ENCODE measurements at places on chromosomes 4 and X. TPM values are rescaled to one million over a fixed set of nuclear protein-coding genes. Genes with fewer than 3 reads are reported as not detected.

Gene FAM53A
- total RNA-seq: 13.8 TPM

DNA sequence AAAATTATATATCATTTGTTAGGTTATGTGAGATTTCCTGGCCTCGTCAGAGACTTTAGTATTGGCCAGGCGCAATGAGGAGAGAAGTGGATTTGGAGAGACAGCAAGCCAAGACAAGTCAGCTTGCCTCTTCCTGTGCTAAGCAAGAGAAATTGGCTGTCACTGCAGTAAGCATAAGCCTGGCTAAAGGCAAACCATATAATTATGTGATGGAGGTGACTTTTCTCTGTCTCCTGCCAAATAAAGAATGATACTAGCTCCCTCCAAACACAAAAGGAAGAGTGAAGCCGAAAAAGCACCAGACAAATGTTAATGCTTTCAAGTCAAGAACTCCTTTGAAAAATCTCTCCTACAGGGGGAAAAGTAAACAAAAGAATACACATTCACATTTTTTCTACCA lies 2246.0 kb downstream of the ARAP2 start:
- no peak for DNase-seq
- no peaks in the 10 kb centered on the region for H3K4me1 ChIP-seq
- H3K27me3 ChIP-seq: no peaks in the 10 kb centered on the region
- H3K36me3 ChIP-seq: no peaks in the 10 kb centered on the region

- no peaks in the 10 kb centered on the region for H3K36me3 ChIP-seq
- H3K4me3 ChIP-seq: no peak overlapping the region
- H3K27ac ChIP-seq: no peak overlapping the region
- H3K27me3 ChIP-seq: no peaks in the 10 kb centered on the region
- DNase-seq: no peak
Measured at GRCh38 chrX:152070144-152070543, 68.2 kb downstream of the MAGEA10 start.

Gene CCDC110
- total RNA-seq: 1.2 TPM

DNA sequence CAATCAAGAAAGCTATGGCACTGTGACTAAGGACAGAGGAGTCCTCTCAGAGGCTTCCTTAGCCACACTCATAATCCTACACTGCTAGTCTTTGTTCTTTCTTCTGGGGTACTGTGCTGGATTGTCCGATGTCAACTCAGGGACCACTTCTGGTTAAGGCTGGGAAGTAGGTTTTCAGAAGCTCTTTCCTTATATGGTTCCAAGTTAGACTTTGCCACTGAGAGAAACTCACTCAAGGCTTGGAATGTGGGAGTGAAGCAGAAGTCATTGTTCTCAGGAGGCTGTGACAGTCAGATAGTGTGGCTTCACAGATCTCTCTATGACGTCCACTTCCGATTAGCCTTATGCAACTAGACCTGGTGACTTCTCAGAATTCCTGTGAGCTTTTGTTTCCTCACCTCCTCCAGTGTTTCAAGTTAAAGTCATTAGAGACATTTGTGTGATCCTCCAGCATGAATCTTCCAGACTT lies 317.3 kb upstream of the F9 start:
- H3K27me3 ChIP-seq: no peaks in the 10 kb centered on the region
- no peak overlapping the region for H3K4me3 ChIP-seq
- H3K27ac ChIP-seq: no peak overlapping the region
- H3K4me1 ChIP-seq: no peaks in the 10 kb centered on the region
- H3K36me3 ChIP-seq: no peaks in the 10 kb centered on the region

- H3K27me3 ChIP-seq: no peaks in the 10 kb centered on the region
- no peak overlapping the region for H3K27ac ChIP-seq
- H3K4me1 ChIP-seq: no peaks in the 10 kb centered on the region
- DNase-seq: no peak
Measured at GRCh38 chr4:3791910-3792542, 25.8 kb downstream of the ADRA2C start.

DNA sequence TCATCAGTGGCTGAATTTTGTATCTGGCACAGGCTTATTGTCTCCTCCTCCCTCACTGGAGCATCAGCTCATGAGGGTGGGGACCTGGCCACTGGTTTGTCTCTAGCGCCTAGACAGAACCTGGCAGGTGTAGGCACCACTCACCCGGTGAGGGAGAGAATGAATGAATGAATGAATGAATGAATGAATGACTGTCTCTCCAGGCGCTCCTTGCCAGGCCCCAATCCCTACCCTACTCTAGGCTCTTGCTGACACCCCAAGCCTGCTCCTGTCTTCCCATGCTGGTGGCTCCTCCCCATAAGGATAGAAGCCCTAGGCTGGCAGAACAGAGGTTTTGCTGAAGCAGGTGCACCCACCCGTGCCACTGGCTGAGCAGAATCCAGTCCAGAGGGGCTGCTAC lies 41.3 kb upstream of the GRPEL1 start:
- no peaks in the 10 kb centered on the region for H3K27me3 ChIP-seq
- no peak overlapping the region for H3K4me3 ChIP-seq
- H3K36me3 ChIP-seq: no peaks in the 10 kb centered on the region
- H3K27ac ChIP-seq: no peak overlapping the region
- peaks cover under 1% of the 10 kb centered on the region for H3K4me1 ChIP-seq

DNA sequence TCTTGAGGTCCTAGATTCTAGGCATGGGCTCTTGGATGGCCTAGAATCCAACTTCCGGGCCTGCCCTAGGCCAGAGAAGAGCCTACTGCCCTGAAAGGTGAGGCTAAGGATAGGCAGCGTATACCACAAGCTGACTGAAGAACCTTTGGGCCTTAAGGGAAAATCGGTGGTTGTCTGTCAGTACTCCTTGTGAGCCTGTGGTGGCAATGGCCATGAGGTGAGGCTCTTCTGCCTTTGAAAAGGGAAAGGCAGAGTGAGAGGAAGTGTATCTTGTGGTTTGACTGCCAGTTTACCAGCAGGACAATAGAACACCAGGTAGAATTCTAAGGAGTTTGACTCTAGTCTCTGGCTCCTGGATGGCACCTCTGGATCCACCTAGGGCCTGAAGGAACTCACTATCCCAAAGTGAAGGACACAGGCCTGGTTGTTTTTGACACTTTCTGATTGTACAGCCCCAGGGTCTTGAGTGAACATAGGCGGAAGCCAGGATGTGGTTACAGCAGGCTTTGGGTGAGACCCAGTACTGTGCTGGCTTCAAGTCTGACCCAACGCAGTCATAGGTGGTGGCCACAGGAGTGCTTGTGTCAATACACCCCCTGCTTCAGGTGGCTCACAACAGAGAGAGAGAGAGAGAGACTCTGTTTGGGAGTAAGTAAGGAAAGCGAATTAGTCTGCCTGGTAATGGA lies 20.9 kb downstream of the ITIH6 start:
- DNase-seq: no peak
- no peaks in the 10 kb centered on the region for H3K27me3 ChIP-seq
- H3K4me1 ChIP-seq: no peaks in the 10 kb centered on the region
- no peaks in the 10 kb centered on the region for H3K36me3 ChIP-seq
